Karpas-422 (cell line): ENCODE measurements at places on chromosomes 12 and 14.
A peak's percentile ranks its signal among the peaks of the same experiment; 100 is the strongest.

DNA sequence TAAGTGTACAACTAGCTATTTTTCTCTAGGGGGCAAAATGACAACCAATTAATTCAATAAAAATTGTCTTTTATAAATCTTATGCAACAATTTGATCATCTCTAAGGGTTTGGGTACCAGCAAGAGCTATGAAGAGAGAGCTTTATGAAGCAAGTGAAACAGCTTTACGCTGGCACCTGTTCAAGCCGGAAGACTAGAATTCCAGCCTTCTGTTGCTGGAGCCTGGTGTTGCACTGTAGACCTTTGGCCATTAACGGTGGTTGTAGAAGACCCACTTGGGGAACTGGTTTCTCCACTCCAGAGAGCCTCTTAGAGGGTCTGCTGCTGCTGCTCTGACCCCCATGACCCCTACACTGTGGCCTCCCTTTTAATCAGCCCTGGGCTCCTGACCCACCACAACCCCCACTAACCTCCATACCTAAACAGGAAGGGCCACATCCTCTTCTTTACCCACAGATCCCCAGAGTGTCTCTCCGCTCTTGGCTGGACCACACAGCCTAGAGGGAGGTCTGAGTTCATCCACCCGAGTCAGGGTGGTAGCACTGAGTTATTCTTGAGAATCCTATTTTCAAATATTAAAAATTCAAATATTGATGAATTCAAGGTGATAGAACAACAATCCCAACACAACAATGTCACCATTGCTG is 54.6 kb upstream of the STON2 start:
- DNase-seq, result no peak

- peak; percentile 59 for DNase-seq
Measured at GRCh38 chr14:104433401-104434213, 146.0 kb upstream of the C14orf180 start.

- DNase-seq, result no peak
Measured at GRCh38 chr14:99586761-99587459, 17.1 kb downstream of the CCDC85C start.

GRCh38 chr12:101077791-101078528 is 132.1 kb downstream of the SLC5A8 start:
- DNase-seq, result no peak

DNA sequence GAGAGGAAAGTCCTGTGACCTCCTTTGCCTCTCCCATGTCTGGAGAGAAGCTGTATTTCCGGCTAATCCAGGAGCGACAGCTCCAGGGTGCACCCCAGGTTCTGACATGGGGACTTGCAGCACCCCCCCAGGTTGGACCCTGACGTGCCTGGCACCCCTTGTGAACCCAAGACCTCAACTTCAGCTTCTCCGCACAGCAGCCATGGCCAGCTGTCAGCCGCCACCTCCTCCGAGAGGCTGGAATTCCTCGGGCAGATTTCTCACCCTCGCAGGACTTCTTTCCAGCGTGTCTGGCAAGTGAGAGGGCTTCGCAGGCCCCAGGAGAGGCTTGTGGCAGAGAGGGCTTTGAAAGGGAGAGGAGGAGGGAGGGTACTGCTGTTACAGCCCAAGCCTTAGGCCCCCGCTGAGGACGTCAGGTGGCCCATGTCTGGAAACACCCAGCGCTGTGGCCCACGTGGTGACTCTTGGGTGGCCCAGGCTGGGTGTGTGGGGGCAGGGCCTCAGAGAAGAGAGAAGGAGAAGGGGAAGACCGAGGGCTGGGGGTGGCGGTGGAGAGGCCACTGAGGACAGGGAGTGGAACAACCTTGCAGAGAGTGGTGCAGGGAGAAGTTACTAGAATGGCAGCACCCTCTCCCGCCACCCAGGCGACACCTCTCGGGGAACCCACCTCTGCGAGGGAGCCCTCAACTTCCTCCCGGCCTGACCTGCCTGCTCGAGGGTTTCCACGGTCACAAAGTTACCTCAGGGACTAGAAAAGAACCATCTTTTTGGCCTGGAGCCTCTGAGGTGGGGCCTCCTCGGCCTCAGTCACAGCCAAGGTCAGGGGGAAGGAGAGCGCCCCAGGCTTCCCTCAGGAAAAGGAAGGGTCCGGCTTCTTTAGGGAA is 11.7 kb upstream of the RPS6KL1 start:
- no peak for DNase-seq

DNA sequence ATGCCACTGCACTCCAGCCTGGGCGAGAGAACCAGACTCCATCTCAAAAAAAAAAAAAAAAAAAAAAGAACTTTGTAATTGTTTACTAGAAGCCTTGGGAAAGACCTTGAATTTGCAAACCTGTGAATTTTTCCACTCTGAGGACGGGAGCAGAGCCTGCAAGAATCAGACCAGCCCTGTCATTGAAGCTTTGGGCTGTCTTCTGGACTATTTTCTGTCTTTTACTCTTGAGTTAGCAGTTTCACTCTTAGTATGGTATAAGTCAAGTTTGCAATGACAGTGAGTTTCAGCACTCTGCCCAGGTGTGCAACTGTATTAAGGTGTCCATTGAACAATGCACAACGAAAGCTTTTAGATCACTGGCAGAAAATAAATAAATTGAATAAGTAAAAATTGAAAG is 81.4 kb upstream of the KRAS start:
- DNase-seq, result no peak

GRCh38 chr14:60183741-60184140 is 18.5 kb upstream of the DHRS7 start:
- peak; percentile 69 for DNase-seq

- no peak for DNase-seq
Measured at GRCh38 chr14:104404922-104405321, 174.6 kb upstream of the C14orf180 start.

DNA sequence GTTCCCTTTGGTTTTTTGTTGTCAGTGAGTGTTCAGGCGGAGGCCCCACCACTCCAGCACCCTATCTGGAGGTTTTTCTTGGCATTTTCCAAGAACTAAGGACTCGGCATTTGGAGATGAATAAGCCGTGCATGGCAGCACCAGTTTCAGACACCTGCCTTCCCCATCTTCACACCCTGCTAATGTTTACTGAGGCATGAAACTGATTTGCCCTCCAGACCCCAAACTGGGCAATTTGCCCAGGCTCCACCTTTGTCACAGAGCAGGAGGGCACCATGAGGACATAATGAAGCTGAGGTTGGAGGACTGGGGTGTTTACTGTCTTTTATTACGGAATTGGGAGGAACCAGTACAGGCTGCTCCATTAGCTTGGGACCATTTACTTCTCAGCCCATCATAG is 113.4 kb downstream of the LGMN start:
- DNase-seq, result peak; percentile 53

DNA sequence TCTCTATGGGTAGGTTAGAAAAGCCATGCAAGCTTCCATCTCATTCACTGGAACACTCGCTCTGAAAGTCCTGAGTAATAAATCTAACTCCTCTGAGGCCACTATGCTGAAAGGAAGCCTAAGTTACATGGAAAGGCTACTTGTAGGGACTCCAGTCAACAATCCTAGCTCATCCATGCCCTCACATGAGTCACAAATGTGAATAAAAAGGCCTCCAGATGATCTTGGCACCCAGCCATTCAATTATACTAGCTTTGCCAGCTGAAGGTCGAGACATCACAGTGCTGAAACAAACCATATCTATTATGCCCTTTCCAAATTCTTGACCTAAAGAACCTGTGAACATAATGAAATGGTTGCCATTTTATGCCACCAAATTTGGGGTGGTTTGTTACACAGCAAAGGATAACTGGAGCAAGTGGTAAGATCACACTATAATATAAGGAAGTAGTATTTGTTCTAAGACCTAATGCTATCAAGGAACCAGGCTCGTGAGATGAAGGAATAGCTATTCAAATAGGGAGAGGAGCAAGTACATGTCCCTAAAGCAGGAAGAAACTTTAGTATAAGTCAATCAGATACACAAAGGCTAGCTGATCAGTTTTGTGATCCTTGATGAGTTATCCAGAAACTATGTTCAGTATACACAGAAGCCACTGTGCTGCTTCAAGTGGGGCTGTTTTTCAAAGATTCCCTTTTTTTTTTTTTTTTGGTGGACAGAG is 142.1 kb downstream of the MED13L start:
- DNase-seq, result no peak

GRCh38 chr12:74598819-74599218 is 61.2 kb downstream of the ATXN7L3B start:
- no peak for DNase-seq

GRCh38 chr12:131959116-131959515 is 9.4 kb downstream of the EP400 start:
- DNase-seq, result no peak

DNA sequence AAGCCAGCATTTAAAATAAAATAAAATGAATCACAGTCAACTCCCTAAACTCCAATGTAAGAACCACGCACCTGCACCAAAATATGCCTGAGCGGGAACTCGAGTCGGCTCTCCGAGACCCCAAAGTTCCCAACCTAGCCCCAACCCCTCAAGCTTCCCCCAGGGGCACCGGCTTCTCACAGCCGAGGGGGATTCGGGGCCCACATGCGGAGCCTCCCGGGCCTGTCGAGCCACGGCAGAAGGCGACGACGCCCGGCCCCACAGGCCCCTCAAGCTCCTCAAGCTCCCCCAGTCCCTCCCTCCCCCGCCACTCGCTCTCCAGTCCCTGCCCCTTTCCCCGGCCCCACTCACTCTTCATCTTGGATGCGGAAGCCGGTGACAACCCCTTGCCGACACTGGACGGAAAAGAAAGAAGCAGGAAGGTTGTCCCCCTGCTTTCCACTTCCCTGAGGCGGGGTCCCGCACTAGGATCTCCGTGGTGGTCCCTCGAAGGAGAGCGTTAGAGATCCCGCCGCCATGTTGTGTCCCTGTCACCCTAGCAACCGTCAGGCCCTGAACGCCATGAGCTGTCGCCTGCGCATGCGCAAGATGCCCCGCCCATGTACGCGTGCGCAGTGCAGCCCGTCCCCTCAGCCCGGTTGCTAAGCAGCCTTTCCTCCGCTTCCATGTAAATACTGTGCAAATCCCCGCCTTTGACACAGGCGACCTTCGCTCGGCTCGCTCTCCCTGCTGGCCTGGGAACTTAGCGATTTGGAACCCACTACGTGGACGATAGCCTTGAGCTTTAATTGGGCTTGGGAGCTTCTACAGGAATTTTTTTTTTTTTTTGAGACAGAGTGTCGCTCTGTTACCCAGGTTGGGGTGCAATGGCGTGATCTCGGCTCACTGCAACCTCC is at the start of gene MOK:
MOK (minus strand) TSS at position 554 of the 896 bp plus-strand sequence; CDS start at position 358, 196 bp downstream.
- peak; percentile 99 for DNase-seq

DNA sequence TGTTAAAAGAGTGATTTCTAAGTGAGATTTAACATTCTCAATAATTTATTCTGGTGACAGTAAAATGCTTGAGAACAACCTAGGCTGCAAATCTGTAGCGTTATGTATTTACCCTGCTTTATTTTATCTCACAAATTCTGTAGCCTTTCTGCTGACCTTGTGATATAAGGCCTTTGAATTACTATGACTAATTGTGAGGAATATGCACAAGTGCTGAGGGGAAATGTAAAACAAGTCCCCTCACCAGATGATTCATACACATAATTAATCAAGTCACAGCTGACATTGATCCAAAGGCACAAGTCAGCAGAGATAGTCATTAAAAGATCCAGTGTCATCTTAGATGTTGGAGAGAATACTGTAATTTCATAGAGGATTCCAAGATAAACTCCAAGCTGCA is 992.7 kb upstream of the USP15 start:
- DNase-seq, result no peak

GRCh38 chr12:10205220-10205807 is 7.4 kb upstream of the GABARAPL1 start:
- no peak for DNase-seq

DNA sequence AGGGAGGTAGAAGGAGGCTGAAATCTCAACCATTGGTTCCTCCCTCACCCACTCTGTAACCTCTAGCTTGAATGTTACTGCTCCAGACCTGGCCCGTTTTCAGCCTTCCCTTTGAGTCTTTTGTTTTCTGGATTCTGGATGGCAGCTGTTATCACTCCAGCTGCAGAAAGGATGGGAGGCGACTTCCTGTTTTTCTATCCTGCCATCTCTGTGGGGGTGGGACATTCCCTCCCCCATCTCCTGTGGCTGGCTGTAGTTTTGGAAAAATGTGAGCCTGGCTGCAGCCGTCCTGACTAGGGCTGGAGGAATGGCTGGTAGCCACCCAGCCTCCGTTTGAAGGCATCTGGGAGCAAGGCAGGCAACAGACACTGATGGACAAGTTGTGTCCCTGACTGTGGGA is 2.9 kb upstream of the PPFIBP1 start:
- no peak for DNase-seq

DNA sequence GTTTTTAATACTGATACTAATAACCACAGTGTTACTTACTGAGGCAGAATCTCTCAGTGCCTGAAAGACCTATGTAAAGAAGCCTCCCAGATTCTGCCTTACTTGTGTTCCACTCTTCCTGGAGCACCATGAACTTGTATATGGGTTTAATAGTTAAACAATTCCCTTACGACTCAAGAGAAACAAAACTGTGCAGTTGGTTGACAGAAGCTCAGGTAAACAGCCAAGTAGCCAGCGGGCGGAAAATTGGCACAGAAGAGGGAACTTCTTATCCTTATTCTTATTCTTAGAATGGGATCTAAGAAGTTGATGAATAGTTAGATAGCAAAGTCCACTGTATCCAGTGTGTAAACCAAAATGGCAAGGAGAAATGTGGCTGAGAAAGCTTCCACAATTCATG is 22.7 kb upstream of the MAGOHB start:
- no peak for DNase-seq
